CD4-positive, alpha-beta T cell treated with Interleukin-21 for 1 hour (primary cell): ENCODE measurements at places on chromosomes 1 and 21.

DNA sequence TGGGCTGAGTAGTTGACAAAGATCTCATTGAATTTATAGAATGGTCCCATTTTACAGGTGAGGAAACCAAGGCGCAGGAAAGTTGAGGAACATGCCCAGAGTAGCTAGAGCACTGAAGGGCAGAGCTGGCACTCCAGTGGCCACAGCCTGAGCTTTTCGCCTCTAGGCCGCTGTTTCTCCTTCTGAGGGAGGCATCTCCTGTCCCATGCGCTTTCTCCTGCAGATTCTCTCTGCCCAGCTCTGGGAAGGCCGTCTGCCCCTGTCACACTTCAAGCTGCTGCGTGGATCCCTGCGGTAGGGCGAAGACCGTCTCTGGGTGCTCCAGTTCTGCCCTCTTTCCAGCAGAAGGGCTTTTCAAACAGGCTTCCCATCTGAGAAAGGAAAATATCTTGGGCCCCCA is 159.9 kb downstream of the ACTL8 start:
- DNase-seq = no peak

GRCh38 chr1:219650880-219651279 is 38.0 kb upstream of the ZC3H11B start:
- no peak for DNase-seq

DNA sequence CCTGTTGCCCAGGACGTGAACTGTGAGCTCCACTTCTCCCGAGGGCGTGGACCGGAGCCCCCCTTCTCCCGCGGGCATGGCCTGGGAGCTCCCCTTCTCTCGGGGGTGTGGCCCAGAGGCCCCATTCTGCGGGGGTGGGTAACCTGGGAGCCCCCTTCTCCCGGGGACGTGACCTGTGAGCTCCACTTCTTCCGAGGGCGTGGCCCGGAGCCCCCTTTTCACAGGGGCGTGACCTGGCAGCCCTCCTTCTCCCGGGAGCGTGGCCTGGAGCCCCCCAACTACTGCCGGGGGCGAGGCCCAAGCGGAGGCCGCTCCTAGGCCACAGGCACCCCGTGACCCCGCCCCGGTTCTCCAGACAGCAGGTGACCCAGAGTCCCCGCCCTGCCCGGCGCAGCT is 320 bp downstream of the C1orf174 start:
- DNase-seq = no peak

DNA sequence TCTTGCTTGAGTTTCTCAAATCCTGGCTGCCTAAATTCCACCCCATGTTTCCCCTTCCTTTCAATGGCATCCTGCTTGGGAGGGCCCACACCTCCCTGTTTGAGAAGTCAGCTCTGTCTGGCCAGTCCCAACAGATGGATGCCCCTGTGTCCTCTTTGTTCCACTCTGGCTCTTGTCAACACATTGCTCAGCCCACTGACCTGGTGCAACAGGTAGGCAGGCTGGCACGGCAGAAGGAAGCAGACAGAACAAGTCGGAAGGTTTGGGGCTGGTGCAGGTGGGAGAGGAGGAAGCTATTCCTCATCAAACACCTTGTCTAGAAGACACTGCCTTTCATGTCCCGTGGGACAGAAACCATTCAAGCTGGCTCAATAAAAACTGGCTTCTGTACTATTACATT is 22.7 kb downstream of the KCNQ4 start:
- no peak for DNase-seq
